ENCODE measurements at places on chromosomes 2 and 18.

GRCh38 chr2:191349990-191350389, 104.8 kb downstream of the MYO1B start:
- no peak for DNase-seq

DNA sequence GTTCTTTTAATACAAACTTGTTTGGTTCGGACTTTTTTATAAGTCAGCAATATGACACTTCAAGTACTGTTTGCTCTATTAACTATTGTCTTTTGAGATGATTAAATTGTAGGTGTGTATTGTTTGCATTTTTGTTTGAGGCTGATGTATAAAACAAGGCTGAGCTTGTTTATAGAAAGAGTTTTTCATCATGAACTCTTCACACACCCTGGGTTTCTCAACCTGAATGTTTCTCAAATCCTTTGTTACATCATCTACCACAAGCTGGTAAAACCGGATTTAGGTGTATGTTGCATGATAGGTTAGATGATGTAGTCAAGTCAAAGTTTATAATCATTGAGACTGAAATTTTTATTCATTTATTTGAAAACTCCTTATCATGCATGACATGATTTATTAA, 335.2 kb upstream of the LRATD1 start:
- no peak for DNase-seq

DNA sequence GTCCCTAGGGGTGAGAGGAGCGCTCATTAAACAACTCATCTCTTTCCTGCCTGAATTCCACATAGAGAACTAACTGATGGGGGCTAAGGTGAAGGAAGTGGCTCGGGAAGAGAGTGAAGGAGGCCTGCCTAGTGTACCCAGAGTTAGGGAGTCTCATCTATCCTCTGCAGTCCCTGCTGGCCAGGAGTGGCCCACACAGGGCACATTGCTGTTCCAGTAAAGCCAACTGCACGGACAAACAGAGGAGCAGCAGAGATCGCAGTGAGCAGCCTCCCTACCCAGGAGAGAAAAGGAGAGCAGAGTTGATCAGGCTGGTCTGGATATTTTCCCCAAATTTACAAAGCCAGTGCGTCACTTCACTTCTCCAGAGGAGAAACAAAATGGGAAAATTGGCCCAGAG, 16.9 kb upstream of the FN1 start:
- DNase-seq = no peak

DNA sequence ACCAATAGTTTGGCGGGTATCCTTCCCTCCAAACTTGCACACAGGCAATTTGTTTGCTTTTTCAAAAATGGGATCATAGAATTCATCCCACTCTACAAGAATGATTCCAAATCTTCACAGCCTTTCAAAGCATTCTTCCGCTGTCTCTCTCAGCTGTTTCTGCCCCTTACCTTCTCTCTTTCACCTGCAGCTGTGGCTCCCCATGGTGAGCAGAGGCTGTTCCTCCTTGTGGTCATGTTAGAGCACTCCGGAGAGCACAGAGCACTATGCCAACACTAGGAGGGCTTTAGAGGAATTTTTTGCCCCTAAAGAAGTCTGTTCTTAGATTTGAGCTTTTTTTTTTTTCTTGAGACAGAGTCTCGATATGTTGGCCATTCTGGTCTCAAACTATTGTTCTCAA, 30.4 kb downstream of the MTHFD2 start:
- DNase-seq = no peak

- no peak for DNase-seq
Measured at GRCh38 chr2:62947403-62947802, 103.2 kb upstream of the OTX1 start.

- DNase-seq = no peak
Measured at GRCh38 chr2:47485751-47486300, 82.9 kb downstream of the MSH2 start.

GRCh38 chr18:76615065-76615733, 120.2 kb upstream of the ZNF516 start:
- no peak for DNase-seq

DNA sequence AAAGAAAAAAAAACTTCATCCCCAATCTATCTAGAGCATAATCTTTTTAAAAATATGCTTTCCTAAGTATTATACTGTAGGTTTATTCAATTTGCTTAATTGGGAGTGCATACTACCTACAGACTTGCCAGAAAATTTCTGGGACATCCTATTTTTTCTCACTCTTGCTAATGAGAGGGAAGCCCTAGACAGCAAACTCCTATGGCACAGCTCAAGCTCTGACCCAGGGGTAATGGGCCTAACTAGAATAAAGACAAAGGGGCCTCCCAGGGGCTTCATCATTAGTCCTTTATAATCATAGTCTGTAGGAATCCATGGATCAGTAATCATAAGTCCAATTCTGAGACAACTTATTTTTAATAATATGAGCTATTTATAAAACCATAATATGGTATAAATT, 142.6 kb upstream of the ITGA4 start:
- no peak for DNase-seq

DNA sequence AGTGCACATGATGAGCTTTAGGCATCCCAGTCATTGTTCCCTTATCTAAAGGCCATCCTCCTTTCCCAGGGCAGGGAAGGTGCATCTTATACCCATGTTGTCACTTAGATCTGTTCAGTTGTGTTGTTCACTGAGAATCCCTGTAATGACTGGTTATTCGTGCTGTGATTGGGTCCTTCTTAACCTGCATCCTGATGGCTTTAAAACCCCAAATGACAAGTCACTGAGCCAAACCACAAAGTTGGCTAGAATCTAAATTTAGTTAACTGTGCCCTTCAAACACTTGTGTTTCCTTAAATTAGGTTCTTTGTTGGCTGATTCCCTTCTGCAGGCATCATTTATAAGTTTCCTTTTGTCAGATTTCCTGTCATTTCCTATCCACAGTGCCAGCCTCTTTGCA, 58.5 kb upstream of the SLC16A14 start:
- no peak for DNase-seq

DNA sequence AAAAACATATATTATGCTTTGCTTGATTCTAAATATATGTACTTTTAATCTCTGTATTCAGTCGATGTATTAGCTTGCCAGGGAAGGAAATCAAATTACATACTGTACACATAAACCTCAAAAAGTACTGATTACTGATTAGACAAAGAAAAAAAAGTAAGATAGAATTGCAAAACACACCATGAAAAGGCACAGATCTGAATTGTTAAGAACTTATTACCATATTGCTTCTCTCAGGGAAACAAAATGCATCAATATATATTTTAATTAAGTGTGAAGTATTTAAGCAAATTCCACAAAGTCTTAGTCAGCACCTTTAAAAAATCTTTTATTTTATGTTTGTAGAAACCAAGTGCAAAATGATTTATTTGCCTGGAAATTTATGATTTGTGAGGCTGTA, 309.3 kb downstream of the RNF144A start:
- DNase-seq = no peak

Data from T-helper 22 cell (primary cell).